ENCODE measurements at places on chromosomes 11 and 22.

DNA sequence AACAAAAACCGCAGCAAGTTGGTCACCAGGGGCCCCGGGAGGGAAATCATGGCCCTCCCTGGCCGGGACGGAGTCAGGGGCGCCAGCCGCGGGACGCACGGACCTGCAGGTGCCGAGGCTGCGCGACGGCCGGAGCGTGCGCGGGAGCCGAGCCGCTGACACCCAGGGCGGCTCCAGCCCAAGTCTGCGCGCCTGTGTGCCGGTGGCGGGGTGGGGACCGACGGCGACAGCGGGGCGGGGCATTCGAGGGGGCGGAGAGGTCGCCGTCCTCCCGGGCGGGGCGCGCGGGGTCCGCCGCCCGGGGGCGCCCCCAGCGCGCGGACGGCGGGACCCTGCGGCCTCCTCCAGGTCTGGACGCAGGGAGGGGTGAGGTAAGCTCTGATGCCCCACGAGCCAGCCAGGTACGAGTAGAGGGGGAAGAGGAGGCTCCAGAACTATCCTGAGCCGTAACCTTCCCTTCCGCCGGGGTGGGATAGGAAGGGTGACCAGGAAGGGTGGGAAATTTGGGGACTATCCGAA is at the start of gene ESAM:
TSS of gene ESAM (minus strand) at position 186 of the 519 bp plus-strand sequence. CDS start at position 50, 136 bp downstream.
- DNase-seq = peak; percentile 47

DNA sequence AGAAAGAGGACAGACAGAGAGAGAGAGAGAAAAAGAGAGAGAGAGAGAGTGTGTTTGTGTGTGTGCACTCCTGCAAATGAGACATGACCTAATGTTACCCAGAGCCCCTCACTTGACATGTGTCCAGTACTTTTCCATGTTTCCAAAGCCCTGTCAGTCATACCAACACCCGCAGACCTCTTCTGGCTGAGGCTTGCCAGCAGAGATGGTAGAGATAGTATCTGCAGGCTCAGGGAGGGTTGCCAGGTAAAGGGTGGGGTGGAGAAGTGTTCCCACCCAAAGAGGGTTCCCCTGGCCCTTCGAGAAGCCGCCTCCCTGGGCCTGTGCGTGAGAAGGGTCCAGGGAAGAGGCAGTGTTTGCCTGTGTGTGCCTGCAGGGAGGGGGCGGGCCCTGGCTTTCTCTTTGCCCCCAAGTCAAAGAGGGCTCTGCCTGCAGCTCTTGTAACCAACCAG is 40.7 kb downstream of the POU2F3 start:
- DNase-seq = no peak

DNA sequence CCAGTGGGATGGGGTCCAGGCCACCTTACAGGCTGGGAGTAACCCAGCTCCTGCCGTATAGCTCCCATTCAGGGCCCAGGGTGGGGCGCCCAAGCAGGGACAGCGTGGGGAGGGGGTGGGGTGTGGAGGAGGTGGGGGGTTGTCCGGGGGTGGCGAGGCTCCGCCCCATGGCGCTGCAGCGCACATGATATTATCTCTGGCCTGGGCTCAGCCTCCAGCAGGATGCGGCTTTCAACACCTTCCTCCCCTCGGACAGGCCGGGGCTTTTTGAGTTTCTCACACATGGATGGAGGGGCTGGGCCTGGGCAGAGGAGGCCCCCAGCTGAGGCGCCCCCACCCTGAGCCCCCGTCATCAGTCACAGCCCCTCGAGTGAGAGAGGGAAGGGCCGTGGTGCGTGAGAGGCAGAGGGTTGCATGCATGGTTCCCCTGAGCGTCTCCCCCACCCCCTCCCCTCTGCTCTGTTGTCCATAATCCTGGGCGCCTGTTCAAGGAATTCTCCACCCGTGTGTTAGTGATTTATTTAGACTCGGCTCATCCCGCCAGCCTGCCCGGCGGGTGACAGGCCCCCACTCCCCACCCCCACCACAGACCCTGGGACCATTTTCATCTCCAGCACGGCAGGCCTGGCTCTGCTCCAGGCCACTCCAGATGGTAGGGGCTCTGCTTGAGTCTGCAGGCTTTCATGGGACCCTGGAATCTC is 44.9 kb downstream of the WNT11 start:
- no peak for DNase-seq

DNA sequence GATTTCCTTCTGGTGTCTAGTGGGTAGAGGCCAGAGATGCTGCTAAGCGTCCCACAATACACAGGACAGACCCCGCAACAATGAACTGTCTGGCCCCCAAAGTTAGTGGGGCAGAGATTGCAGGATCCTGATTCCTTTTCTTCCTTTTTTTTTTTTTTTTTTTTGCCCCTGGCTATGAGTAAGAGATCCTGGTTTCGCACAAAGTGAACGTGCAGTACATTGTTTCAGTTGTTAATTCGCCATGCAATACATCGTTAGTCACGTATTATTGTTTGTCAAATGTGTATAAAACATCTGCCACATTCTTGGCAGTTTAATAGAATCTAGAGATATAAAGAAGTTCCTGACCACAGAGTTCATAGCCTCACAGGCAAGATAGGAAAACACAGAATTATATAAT is 20.2 kb downstream of the ST3GAL4 start:
- no peak for DNase-seq

Data from stimulated activated CD8-positive, alpha-beta memory T cell treated with anti-CD3 and anti-CD28 coated beads, Interleukin-12 subunit alpha, Interleukin-12 subunit beta, amount 100 ng/mL, for 4 hours (primary cell).